Fibroblast of the aortic adventitia (primary cell): ENCODE measurements at places on chromosomes 3 and 15.

DNA sequence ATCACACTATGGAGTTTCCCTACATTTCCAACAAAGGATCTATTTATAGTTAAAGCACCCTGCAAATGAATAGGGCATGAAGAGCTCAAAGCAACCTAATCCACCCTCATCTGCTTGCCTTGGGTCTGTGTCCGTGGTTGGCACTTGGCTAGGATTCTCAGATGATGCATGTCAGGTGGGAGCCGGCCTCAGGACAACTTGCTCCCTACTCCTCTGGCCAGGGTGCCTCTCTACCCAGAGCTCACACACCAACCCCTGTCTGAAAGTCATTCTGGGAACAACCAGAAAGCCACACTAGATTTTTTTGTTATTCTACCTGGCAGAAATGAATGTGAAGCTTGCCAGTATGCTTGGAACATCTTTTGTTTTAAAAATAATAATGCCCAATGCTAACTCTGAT, 13.2 kb downstream of the ARHGEF3 start:
- no peak for DNase-seq

- DNase-seq, result no peak
These were observed 4.5 kb downstream of the PGBD4 start for GRCh38 chr15:34106423-34106822.

DNA sequence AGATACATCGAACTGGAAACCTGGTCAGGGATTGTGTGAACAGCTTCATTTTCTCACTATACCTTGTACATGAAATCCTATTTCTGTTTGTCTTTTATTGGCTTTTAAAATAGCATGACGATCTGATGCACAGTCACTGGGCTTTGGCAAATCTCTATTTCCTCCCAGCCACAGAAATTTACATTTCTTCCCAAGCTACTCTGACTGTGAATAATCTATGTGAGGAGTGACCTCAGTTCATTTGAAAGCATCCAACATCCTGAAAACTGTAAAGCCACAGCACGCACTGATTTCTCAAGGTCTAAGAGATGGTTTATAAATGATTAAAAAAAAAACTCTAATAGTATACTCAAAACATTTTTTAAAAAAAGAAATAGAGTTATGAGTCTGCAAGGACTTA, 450.3 kb downstream of the IL5RA start:
- peak; percentile 76 for DNase-seq

DNA sequence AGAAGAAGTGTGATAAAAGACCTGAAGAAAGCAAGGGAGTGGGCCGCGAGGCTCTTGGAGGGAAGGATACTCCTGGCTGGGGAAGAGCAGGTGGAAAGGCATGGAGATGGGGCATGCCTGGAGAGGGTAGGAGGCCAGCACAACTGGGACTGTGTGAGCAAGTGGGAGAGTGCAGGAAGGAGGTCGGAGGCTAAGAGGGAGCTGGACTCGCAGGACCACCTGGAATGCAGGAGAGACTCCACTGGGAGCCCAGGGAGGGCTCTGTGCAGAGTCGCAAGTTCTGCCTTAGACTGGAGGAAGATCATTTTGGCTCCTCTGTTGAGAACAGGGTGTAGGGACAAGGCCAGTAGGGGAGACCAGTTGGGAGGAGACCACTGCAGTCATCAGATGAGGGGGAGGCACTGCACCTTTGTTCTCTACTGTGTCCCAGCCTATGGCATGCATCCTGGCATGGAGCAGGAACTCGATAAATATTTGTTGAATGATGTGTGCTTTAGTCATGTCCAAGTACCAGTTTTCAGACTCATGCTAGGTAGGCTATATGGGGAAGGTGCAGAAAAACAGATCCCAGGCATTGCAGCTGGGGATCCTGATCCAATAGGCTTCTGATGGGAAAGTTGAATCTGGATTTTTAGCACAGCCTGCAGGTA, 13.7 kb downstream of the FAM107A start:
- no peak for DNase-seq

DNA sequence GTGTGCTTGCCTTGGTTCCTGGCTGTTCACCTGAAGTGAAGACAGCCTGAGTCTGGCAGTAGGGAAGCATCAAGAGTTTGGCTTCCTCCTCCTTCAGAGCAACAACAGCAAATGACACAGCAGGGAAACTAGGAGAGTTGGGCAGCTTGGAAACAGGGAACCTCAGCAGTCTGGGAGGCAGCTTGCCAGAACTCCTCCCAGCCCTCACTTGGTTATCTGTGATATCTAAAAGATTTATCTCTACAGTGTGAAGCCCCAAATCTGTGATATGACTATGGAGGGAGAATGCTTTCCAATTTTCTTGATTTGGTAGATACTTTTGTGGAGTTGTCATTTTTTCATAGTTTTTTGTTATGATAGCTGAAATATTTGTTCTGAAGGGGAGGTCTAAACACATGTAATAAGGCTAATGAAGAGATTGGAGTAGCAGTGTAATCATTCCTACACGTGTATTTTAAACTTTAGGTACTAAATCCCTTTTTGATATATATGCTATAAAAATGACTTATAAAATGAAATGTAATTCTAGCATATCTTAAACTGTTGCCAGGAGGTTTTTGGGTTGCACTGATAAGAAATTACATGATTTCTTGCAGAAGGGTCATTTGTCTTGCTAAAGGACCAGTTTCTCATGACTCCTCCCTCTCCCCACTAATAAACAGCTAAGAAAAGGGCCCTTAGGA, 20.8 kb downstream of the UBE2E1 start:
- DNase-seq, result peak; percentile 51

DNA sequence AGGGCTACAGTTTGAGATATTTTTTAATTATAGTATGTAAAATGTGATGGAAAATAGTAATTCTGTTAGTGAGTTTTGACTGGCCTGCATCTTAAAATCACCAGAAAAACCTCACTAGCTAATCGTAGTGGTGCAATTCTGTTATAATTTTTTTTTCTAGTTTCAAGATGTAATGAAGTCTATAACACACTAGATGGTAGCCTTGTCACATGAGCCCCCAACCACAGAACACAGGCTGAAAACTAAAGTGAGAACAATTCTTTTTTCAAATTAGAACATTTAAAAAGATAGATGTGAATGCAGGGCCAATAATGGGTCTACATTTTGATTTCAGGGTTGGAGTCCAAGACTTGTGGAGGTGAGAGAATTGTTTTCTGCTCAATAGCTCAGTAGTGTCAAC, 83.3 kb upstream of the KCNH8 start:
- DNase-seq, result no peak

GRCh38 chr3:120311863-120312794, 27.1 kb upstream of the GPR156 start:
- no peak for DNase-seq

DNA sequence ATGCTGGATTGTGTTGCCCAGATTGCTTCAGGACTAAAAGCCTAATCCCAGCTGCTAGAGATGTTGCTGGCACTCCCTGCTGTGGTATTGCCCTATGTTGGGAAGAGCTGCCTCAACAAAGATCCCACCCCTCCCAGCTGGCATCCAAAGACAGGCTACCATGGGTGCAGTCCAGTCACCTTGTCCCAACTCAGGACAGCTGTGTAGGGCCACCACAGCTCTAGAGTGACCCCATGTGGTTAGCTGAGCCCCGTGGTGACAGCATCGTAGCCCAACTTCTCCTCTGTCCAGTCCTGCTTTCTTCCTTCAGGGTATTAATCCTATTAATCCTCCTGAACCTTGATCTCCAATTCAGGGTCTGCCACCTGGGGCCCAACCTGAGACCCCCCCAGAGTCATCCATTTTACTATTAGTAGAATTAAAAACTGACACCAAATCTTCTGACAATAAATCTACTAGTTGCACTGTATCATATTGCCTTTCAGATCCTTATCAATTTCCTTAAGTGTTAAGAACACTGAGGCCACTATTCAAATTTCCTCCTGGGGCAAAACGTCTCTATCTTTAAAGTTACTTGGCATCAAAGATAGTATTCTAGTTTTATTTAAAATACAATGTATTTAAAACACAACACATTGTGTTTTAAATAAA, 83.5 kb downstream of the AQP9 start:
- DNase-seq, result peak; percentile 54

GRCh38 chr15:87200149-87200548, 1056.4 kb downstream of the NTRK3 start:
- no peak for DNase-seq

GRCh38 chr3:107458871-107459270, 63.9 kb upstream of the BBX start:
- peak; percentile 39 for DNase-seq

GRCh38 chr3:42166662-42167300, 75.6 kb downstream of the TRAK1 start:
- DNase-seq, result no peak

DNA sequence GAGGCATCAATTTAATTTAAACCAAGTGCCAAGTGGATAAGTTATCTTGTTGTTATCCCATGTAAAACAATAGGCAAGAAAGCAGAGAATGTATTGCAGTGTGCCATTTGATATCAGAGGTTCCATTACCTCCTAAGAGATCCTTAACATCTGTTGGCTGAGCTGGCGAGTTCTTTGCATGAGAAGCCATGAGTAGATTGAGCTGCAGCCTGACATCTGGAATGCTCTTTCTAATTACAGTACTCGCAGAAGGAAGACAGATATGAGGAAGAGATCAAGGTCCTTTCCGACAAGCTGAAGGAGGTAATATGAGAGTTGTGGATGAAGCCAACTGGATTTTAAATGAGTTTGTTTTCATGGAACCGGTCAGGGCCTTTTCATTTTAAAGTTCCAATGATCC, 19.4 kb downstream of the TPM1 start:
- DNase-seq, result peak; percentile 80

- DNase-seq, result peak; percentile 28
These were observed at the start of gene NDN for GRCh38 chr15:23687143-23687470. Gene NDN (minus strand): TSS chr15:23687305. CDS start chr15:23687217, 88 bp downstream.

- no peak for DNase-seq
These were observed 10.3 kb upstream of the HMCES start for GRCh38 chr3:129268396-129268795.

DNA sequence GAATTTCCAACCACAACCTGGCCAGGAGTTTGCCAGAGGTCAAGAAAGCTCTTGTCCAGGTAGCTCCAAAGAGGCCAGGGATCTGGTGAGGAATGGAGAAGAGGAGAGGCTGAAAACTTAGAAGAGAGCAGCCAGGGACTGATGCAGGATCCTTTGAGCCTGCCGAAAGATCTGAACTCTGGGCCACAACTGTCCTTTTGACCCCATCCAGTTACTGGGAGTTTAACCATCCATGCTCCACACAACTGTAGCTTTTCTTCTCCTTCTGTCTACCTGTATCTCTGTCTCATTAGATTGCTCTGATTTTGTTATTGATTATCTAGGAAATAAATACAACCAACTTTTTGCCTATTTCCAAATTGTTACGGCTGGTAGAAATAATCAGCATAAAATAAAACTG, 36.7 kb downstream of the DAZL start:
- DNase-seq, result no peak

DNA sequence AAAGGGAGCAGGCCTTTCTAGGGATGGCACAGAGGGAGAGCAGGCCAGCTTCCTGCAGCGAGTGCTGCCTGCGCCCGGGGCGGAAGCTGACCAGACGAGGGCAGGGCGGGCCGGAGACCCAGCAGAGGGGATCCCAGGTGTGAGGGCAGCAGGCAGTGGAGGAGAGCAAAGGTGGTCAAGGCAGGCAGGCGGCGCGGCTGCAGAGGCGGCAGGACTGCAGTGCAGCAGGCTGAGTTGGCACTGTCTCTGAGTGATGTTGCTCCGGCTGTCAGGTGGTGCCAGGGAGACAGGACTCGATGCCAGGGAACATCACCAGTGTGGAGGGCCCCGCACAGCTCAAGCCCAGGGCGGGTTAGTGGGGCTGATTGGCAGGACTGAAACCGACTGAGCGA, 22.3 kb upstream of the PLXNA1 start:
- DNase-seq, result no peak

DNA sequence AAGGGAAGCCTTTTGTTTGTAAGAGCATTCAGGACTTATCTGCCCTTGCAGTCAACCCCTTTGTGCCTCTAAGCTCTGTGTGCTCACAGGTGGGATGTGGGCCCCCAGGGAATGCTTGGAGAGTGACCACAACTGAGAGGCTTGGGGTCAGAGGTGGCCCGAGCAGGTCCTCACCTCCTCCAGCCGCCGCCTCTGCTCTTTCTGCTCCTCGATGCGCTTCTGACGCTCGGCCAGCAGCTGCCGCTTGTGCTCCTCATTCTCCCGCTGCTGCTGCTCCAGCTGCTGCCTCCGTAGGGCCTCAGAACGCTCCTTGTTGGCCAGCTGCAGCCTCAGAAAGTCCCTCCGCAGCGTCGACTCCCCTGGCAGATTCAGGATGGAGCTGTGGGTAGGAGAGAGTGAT, 130.8 kb upstream of the SLC2A2 start:
- DNase-seq, result no peak

DNA sequence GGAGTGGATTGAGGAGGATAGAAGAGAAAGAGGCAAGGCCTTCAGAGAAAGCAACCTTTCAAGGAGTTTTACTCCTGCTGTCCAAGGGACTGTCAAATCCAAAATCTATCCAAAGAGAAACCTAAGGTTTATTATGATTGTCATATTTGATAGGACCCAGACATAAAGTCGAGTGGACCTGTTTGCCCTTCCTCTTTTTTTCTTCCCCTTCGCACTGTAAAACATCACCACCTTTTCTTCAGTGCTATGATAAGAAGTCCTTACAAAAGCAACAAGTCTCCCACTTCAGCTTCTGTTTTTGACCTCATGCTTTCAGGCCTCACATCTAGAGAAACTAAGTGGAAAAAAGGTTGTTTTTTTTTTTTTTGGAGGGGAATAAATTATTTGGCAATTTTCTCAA, 73.0 kb downstream of the TRPC1 start:
- DNase-seq, result no peak

GRCh38 chr15:74958320-74958907, 1.8 kb upstream of the RPP25 start:
- DNase-seq, result peak; percentile 35

- DNase-seq, result no peak
These were observed 11.0 kb downstream of the LEKR1 start for GRCh38 chr3:156837115-156837514.

GRCh38 chr3:98114264-98114663, 16.3 kb upstream of the OR5H1 start:
- no peak for DNase-seq

DNA sequence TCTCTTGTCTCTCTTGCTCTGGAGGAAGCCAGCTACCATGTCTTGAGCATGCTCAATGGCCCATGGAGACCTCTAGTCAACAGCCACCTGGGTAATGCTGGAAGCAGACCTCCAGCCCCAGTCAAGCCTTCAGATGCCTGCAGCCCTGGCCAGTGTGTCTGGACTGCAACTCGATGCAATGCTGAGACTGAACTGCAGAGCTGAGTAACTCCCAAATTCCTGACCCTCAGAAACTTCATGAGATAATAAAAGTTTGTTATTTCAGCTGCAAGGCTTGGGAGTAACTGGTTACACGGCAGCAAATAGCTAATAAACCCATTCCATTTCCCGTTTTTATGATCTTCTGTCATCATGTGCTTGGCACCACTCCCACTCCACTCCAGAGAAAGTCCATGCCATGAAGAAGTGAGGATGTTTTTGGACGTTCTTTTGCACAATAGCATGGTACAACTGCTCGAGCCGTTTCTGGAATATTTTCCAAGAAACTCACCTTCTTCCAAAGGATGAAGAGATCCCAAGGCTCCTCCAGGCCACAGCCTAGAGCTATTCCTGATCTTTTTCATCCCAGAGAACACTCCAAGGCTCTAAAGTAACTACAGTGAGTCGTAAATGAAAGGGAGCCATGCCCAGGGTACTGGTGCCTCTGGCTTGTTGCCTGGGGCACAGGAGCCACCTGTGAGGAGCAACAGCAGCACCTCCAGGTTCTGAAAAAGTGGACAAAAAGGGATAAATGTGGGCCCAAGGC, 72.0 kb upstream of the KLF13 start:
- peak; percentile 72 for DNase-seq

GRCh38 chr15:63277038-63277892, at the start of gene APH1B:
Gene APH1B (plus strand): TSS chr15:63277605. CDS start chr15:63277624, 19 bp downstream.
- DNase-seq, result peak; percentile 51
